ENCODE measurements at places on chromosomes 2 and 18.

DNA sequence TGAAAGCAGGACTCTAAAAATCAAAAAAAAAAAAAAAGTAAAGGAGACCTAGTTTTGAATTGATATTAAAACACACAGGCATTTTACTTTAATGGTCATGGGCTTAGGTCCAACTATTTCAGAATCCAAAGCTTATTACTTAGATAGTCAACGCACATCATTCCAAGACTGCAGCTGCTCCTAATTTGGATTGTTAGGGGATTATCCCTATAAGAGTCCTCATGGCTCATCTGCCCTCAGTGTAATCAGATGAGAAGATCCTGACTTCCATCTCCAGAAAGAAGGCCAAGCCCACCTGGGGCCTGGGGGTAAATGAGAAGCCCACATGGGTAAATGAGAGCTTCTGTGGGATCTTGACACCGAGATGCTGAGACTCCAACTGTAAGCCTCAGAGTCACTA lies 424.2 kb downstream of the NRXN1 start:
- no peak for DNase-seq

DNA sequence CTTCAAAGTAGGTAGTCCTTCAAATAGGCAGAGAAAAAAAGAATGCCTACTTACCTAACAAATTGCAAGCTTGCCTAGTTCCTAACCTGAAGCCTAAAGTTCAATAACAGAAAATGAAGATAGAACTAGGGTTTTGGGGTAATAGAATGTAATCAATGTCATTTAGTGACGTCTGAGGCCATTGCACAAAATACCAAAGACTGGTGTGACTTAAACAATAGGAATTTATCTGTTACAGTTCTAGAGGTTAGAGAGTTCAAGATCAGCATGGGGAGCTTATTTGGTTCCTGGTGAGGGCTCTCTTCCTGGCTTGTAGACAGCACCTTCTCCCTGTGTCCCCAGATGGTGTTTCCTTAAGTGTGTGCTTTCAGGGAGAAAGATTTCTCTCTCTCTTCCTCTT lies 4.7 kb upstream of the NPC1 start:
- DNase-seq, result no peak

- no peak for DNase-seq
Observed at GRCh38 chr2:237539681-237540080, 26.7 kb upstream of the PRLH start.

DNA sequence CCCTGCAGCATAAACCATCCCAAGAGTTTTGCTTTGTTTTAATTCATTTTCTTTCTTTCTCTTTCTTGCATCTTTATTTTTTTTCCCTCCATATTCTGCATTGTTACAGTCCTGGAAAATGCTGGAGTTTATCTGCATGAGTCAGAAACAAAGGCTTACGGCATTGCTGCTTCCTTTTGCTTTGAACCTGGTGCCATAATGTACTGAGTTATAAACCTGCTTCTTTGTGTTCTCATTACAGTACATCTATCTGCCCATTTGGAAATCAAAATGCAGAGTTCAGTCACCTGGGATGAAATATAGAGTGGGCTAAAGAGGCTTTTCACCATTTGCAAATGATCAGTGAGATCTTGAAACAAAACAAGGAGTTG lies 1009.2 kb upstream of the FANCL start:
- DNase-seq, result no peak

DNA sequence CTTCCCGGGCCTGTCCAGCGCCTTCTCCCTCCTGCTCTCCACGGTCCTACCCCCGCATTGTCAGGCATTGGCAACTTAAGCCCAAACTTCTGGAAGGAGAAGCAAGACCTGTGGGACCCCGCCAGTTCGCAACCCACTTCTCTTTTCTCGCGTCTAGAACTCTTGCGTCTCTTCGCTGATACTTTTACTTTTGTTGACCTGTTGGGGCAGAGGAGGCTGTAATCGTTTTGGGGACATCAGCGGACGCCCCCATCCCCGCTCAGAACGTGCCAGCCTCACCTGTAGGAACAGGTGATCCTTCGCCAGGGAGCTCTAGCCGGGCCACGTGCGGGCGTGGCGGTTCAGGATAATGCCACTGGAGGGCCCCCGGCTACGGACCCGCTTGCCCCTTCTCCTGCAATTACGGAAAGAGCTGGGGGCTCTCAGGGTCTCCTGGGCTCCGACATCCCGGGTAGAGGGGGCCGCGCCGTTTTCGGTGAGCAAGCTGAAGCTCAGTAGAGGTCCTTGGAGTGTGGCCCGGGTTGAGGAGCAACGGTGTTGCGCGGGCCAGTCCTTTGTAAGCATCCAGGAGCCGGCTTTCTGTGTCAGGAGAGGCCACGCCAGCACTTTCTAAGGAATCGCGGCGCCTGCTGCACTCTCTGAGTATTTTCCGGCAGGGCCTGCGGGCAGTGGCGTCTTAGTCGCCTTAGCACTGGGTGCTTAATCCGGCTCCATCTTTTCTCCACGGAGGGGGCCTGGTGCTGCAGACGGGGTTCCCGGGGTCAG lies 1.6 kb downstream of the MTCL1 start:
- no peak for DNase-seq

GRCh38 chr18:25672490-25672889 lies 320.5 kb upstream of the ZNF521 start:
- no peak for DNase-seq

DNA sequence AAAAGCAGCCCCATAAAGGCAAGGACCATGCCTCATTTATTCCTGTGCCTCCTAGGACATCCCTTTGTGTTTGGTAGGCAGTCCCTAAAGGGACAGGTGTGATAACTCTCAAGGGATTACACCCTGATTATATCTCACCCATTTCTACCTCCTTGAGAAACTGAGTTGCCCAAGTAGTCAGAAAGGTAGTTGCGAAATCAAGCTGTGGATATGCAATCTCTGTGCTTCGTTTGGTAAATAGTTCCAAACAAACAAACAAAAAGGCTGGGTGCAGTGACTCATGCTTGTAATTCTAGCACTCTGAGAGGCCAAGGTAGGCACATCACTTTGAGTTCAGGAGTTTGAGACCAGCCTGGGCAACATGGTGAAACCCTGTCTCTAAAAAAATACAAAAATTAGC lies 100.2 kb upstream of the ARL5A start:
- DNase-seq, result no peak

DNA sequence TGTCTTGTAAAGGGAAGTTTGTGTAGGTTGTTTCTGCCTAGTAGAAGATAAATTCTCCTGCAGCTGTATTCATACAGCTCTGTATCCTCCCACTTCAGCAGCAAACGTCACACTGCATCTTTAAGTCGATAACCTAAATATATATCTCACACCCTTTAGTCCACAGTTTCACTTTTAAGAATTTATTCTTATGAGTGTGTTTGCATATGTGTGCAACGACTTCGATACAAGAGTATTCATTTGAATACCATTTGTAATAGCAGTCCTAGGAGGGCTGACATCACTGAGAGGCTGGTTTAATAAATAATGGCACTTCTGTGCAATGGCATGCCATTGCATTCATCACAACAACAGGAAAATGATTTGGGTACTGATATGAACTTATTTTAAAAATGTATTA lies 63.8 kb upstream of the MSH6 start:
- DNase-seq, result no peak

GRCh38 chr2:25491966-25492532 lies 150.3 kb upstream of the DNMT3A start:
- no peak for DNase-seq

- DNase-seq, result no peak
Observed at GRCh38 chr2:53787614-53788289, 908 bp downstream of the ERLEC1 start.

- DNase-seq, result no peak
Observed at GRCh38 chr2:138421971-138422335, 79.6 kb upstream of the SPOPL start.

DNA sequence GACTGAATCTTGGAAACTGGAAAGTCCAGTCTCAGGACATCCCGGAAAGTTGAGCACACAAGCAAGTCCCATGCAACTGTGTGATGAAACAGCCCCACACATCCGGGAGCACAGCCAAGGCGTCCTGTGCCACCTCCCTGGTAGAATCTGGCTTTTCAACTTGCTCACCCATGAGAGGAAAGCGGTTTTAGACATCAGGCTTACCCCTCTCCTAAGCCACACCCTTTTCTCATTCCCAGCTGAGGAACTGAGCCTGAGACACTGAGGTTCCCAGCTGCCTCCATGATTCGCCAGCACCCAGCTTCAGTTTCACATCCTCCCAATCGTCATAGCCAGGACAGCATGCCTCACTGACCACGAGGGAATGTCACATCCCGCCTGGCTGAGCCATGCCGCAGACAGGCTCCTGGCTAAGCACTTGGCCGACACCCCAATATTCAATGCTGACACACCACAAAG lies 60.3 kb downstream of the STEAP3 start:
- DNase-seq, result no peak

DNA sequence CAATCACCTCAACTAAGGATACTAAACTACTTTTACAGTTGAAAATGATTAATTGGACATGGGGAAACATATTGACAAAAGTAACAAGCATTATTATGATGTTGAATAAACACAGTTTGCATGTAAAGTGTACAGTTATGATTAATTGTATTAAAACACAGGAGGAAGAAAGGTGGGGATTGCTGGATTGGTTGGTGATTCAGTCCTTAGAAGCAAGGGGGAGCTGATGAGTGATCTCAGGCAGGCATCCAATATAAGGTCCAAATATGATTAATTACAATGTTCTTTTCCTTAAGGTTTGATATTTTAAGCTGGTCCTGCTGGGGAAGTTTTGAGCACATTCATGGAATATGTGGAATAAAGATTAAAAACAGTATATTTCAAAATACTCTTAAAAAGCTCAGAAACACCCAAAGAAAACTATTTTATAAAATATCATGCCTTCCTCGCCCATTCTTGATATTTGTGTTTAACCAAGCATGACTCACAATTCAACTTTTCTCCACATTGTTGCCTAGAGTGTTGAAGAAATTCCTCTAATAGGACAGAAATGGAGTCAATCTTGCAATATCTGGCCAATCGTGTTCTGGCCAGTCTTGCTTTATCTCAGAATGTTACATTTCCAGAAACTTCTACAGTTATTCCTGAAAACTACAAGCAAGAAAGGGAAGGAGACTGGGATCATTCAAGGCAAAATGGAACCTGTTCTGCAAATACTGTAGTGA lies 268.2 kb downstream of the RPIA start:
- no peak for DNase-seq

DNA sequence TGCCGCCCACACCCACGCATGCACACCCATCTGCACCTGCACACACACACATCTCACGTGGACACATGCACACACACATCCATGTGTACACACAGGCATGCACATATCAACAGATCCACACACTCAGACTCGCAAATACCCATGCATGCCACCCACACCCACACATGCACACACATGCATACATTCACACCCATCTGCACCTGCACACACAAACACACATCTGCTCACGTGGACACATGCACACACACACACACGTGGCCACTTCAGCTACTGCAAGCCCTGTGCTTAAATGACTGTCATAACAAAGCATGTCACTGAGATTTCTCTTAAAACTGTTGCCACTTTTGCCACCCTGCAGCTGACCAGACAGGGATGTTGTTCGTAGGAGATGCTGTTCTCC lies 186.6 kb downstream of the SNTG2 start:
- no peak for DNase-seq

DNA sequence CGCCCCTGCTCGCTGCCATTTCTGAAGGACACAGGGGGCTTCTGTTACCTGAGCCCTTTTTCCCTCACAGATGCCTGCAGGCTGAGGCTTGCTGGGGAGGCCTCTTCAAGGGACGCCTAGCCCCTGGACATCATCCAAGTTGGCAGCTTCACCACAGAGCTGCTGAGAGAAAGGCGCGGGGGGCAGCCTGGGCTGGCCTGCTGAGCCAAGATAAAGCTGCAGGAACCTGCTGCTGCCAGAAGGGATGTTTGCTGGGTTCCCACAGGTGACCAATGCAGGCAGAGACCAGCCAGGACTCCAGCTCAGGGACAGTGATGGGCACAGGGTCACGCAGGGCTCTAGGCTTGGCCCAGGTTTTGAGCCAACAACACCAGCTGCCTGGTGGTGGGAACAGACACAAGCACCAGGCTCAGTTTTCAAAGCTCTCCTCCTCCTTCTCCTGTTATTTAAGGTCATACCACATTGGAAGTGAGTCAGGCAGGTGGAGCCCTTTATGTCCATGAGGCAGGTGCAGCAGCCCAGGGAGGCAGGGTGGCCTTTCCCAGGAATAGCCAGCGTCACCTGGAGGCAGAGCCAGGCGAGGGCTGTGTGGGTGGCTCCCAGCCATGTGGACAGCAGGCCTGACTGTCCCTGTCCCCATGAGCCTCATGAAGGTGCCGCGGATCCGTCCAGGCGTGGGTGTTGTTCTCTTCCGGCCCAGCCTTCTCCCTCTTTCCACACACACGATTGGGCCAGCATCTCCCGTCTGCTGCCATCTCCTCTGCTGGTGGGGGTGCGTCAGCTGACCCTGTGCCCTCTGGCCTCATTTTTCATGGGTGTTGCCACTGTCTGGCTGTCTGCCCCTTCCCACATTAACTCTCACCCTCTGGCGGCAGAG lies 515.5 kb upstream of the MYT1L start:
- no peak for DNase-seq

DNA sequence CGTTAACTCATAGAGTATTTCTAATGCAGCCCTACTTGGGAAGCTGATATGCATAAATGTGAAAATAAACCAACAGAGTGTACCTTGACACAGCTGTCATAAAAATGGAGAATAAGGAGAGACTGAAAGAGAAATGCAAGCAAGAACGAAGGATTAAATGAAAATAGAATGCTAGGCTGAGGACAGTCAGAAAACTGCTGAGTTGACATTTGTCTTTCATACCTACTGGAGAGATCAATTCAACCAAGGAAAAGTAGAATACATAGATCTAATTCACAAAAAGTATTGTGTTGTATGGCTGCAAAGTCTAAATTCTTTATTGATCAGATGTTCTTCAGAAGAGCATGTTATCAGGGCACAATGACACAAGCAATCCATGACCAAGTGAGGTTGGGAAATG lies 112.0 kb downstream of the EPHA4 start:
- no peak for DNase-seq

GRCh38 chr2:201957091-201957490 lies 76.6 kb upstream of the FZD7 start:
- DNase-seq, result no peak

- DNase-seq, result no peak
Observed at GRCh38 chr2:124623560-124623959, 598.5 kb downstream of the CNTNAP5 start.

DNA sequence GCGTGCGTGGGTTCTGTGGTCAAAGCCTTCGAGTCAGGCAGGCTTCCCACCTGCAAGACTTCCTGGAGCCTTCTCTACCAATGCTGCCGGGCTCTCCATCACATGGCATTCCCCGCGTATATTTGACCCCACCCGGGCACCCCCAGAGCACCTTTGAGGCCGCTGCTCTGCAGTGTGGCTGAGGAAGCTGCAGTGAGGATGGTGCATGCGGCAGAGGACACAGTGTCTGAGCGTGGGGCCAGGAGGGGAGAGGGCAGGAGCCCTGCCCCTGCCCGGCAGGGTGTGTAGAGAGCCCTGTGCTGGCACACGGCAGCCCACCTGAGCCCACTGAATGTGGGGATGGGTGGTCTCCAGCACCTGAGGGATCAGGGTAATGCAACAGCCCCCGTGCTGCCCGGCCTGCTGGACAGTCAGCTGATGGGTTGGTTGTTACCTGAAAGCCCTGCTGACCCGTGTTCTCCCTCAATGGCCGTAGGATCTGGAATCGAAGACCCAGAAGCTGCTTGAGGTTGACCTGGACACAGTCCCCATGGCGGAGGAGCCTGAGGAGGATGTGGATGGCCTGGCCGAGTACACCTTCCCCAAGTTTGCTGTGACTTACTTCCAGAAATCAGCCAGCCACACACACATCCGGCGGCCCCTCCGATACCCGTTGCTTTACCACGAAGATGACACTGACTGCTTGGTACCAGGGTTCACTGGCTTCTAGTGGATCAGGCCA lies 36.8 kb upstream of the GPR17 start:
- DNase-seq, result no peak

Measured in stimulated activated CD4-positive, alpha-beta T cell treated with anti-CD3 and anti-CD28 coated beads, TNF-alpha, amount 100 ng/mL, for 1 hour (primary cell).